ENCODE measurements at places on chromosomes 3 and 15.

DNA sequence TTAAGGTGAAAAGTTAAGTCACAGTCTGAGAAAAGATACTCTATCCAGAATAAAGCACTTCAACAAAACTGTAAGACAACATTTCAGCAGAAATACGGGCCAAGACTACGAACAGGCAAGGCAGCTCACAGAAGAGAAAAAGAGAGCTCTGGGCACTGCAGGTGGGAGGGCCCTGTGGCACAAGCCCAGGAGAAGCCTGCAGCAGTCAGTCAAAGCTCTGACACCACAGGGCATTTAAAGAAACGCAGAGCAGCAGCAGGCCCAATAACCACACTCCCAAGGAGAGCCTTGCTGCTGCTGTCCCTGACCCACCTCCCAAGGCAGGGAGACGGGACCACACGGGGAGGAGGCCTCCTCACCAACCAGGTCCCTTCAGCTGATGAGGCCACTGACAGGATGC is 19.2 kb downstream of the CHSY1 start:
- DNase-seq: no peak

- peak; percentile 7 for DNase-seq
Observed at GRCh38 chr3:13718000-13718399, 161.9 kb downstream of the WNT7A start.

DNA sequence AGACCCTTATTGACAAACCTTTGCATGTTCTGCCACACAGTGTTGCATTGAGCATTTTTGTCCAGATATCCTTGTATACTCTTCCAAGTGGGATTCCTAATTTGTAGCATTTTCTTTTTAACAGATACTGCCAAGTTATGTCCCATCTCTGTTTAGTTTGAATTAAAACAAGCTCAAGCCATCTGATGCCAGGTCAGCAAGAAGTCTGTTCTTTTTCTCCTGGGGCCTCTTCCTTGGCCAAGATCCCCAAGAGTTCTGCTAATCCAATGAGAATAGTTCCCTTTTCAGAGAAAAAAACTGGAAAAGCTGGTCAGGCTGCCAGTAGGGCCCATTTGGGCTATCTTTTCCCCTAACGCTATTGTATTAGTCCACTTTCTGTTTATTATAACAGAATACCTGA is 29.8 kb downstream of the GLDN start:
- DNase-seq: no peak

DNA sequence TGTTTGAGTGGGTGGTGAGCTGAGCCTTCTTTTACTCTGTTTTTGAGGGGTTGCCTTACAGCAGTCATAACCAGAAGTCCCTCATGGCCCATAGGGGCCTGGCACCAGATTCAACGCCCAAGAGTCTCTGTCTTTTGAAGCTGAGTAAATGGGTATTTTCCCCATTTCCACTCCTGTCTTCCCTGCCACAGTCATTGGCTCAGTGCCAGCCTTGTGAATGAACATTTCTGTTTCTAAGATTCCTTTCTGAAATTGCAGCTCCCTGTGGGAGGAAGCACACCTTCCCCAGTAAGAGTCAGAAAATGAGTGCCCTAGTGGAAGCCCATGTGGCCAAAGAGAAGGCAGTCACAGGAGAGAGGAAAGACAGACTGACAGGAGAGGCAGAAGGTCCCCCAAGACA is 43.7 kb upstream of the POLR2M start:
- DNase-seq: no peak

DNA sequence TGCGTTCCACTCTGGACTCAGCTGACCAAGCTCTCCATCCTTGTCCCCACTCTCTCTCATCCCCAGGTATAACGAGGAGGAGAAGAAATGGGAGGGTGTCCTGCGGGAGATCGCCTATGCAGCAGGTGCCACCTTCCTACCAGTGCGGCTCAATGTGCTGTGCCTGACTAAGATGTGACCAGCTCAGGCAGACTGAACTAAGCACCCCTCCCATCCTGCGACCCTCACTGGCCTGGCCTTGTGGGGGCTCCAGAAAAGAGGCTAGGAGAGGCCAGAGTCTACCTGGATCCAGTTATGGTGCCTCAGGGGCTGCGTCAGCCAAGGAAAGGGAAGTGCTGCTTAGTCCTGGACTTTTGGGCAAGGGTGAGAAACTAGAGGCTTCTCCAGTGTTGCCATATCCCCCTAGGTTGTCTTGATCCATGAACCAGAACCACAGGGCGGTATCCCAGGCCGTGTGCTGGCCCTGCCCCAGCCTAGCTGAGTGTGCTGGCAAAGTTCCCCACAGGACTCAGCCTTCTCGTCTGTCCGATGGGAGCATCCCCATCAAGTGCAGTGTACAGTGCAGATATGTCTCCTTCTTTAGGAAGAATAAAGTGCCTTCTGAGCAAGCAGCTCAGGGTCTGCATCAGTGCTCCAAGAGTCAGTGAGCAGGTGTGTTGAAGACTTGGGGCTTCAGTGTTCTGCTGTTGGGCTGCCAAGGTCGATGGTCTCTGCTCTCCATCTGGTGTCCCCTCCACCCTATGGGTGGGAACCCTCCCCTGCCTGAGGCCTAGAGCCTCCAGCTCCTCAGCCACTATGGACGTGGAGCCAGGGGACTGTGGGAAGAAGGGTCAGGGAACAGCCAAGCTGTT is 6.7 kb downstream of the KLHL40 start:
- DNase-seq: peak; percentile 35

DNA sequence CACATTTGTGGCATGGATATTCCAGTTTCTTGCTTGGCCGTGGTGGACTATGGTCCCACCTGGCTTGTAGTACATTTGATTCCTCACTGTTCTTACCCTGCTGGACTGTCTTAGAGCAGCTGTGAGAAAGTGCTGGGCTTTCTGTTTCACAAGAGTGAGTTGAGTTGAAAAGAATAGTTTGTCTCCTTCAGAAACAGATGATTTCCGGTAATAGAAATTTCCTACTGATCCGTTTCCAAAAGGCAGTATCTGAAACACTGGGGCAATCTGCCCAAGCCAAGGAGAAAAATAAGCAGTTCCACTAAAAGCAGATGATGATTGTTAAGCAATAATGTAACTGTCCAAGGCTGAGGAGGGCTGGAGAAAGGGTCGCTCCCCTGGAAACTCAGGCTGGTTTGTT is 96.0 kb downstream of the SUCLG2 start:
- no peak for DNase-seq

DNA sequence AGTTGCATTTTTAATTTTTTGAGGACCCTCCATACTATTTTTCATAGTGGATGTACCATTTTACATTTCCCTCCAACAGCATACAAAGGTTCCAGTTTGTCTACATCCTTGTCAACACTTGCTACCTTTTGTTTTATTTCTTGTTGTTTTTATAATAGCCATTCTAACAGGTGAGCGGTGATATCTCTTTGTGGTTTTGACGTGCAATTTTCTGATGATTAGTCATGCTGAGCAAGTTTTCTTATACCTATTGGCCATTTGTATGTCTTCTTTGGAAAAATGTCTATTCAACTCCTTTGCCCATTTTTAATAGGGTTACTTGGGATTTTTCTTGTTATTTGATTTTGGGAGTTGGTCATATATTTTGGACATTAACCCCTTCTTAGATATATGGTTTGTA is 187.0 kb downstream of the CDIN1 start:
- no peak for DNase-seq

DNA sequence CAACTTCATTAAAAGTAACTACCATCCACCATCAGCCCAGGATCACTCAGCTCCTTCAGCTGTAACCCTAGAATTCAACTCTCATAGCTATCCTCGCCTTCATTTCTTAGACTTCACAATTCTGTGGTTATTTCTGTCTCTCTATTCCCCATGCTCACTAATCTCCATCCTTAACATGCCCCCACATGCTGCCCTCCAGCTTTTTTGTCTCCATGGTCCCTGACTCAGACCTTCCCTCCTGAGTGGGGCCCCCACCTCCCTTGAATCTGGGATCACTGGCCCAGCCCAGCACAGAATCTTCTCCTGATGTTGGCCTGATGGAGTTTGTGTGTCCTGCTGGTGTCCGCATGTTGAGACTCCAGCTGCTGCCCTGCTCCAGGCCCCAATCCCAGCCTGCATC is 41.7 kb downstream of the CHST14 start:
- no peak for DNase-seq

DNA sequence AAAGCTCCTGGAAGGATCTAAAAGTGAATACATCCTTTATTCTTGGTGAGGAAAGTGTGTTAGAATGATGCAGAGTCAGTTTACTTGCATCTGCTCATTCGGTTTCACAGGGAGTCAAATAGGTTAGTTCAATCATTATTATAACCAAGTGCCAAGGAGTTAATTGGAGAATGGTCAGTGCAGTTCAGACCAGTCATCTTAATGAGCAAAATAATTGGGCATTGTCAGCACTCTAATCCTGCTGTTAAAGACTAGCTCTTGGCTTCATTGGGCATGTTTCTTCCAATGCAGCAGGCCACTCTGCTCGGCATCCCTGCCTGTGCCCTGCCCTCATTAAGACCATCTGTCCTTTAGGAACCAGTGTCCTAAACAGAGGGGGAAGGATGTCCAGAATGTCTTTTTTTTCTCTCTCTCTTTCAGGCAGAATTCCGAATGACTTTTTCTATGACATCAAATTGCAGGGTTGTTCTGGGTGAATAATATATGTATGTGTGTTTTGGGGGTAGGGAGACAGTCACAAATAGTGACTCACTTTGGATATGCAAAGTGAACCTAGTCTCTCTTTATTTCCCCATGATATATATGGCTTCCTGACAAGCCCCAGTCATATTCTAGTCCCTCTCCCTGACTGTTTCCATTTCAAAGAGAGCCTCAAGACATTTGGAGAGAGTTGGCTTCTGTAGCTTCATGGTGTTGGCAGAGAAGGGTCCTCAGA is 205.4 kb upstream of the TRIM42 start:
- no peak for DNase-seq

GRCh38 chr15:23067416-23067815 is 28.0 kb upstream of the TUBGCP5 start:
- no peak for DNase-seq

DNA sequence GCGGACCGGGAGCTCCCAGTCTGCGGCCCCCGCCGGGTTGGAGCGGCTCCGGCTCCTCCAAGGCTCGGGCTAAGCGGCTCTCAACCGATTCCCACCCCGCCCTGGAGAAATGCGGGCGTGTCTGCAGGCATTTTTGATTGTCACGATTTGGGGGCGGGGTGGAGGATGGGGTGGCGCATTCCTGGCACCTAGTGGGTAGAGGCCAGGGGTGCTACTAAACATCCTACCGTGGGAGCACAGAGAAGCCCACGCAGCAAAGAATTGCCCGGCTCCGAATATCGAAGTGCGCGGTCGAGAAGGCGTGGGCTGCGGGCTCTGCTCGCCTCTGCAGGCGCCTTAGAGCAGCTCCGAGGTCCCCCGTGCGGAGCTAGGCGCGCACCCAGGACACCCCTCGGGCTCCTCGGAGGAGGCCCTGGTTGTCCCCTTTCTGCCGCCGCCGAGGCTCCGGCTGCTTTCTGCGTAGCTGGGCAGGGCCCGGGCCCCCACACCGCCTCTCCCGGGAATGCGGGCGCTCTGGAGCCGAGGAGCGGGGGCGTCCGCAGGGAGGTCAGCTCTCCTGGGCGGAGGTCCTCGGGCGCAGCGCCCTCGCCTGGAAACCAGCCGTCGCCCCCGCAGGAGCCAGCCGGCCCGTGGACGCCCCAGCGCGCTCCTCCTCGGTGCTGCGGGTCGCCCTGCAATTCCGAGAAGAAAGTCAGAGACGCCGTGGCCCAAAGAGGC is 16.5 kb upstream of the LAMP3 start:
- DNase-seq: peak; percentile 67

DNA sequence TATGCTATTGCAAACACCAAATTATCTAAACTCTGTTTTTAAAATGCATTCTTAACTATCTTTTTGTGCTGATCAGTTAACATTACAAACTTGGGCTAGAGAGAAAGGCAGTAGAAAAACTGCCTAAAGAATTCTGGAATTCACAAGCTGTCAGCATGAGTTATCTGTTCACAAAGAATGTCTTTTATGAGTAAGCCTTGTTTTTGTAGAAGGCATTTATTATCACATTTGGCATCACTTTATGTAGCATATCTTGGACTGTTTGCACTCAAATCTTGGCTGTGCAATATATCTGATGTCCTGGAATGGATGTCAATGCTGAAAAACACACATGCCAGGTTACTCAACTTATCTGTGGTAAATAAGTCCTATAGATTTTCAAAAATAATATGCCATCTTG is 15.5 kb upstream of the BCHE start:
- no peak for DNase-seq

DNA sequence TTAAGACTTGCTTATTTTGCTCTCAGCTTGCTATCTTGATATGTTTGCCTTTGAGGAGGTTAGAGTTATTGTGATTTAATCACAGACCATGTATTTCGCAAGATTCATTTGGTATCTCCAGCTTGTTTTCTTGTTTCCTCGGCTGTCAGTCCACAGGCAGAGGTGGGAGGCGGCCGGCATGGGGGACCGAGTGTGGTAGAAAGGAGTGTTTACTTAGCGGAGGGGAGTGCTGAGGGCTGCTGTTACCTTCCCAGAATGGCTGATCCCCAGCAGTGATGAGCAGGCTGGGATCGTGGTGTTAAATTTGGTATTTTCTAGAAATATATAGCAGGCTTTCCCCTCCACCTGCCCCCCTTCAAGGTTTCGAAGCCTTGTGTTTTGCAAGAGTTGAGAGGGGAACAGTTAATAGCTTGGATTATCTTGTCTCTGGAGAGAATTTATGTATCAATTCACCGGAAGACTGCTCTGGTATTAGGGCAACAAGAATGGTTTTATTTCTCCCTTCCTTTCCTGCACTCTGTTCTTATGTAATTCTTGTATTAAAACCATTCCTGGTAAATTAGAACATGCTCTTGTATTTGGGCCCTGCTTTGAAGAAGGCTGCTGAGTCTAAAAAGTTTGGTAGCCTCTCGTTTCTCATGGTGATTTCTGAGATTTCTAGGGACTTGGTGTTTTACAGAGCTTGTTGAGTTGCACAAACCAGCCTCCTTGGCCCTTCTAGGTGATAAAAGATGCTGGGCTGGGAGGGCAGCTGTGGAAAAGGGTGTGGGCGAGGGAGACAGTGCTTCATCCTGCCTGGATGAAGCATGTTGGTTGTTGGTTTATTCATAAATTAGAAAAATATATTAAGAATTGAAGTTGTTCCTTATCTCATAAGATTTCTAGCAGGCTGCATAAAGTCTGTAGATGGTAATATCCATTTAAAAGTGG is 151.4 kb downstream of the IGF1R start:
- no peak for DNase-seq

GRCh38 chr15:56699743-56700142 is 33.6 kb downstream of the ZNF280D start:
- DNase-seq: no peak

DNA sequence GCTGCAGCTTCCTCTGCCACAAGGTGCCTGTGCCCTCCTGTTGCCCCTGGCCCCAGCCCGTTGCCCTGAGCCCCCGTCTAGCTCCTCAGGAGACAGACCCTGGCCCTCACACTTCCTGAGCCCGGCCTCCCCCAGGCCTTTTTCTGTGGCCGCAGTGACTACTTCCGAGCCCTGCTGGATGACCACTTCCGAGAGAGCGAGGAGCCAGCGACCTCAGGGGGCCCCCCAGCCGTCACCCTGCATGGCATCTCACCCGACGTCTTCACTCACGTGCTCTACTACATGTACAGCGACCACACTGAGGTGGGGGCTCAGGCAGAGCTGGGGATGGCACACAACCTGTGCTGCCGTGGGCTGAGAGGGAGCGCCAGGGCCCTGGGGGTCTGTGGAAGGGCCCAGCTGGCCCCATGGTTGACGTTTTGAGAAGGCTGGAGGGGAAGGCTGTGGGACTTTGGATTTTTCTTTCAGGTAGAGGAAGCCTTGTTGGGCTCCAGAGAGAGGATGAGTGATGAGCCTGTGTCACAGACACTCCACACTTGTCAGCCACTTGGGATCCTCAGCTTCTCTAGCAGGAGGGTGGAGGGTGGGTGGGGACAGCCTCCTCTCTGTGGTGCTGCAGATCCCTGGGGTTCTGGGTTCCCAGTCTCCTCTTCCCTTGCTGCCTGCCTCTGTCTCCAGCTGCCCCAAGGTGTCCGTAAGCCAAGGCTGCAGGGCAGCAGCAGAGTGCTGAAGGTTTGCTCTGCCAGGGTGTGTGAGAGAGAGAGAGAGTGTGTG is 5.0 kb downstream of the ABTB1 start:
- peak; percentile 48 for DNase-seq
